ENCODE measurements at places on chromosomes 3 and 15. TPM values are rescaled to one million over a fixed set of nuclear protein-coding genes. Genes with fewer than 3 reads are reported as not detected.

MAP4 gene
- total RNA-seq: 190 TPM

KBTBD8 gene
- 6.0 TPM for total RNA-seq

CHRD gene
- 0.13 TPM for total RNA-seq

LSMEM2 gene
- total RNA-seq: not detected

CPLX3 gene
- total RNA-seq: not detected

ATP10A gene
- under 0.01 TPM for total RNA-seq

MKRN2OS gene
- not detected for total RNA-seq

SAMD7 gene
- not detected for total RNA-seq

MCTP2 gene
- 0.53 TPM for total RNA-seq

ISG20 gene
- 4.5 TPM for total RNA-seq

UMPS gene
- total RNA-seq: 45.3 TPM

ISLR gene
- total RNA-seq: 0.07 TPM

LRRC2 gene
- 0.14 TPM for total RNA-seq

SV2B gene
- total RNA-seq: not detected

TRH gene
- total RNA-seq: not detected

IGF2BP2 gene
- 150 TPM for total RNA-seq

ITPKA gene
- 0.36 TPM for total RNA-seq

Data from thoracic aorta endothelial cell (primary cell).